Right ventricle myocardium superior (tissue), 1 donor: ENCODE measurements at places on chromosomes 16 and 17. TPM values are rescaled to one million over a fixed set of nuclear protein-coding genes. Genes with fewer than 3 reads are reported as not detected.
A peak's percentile ranks its signal among the peaks of the same experiment; 100 is the strongest.

DNA sequence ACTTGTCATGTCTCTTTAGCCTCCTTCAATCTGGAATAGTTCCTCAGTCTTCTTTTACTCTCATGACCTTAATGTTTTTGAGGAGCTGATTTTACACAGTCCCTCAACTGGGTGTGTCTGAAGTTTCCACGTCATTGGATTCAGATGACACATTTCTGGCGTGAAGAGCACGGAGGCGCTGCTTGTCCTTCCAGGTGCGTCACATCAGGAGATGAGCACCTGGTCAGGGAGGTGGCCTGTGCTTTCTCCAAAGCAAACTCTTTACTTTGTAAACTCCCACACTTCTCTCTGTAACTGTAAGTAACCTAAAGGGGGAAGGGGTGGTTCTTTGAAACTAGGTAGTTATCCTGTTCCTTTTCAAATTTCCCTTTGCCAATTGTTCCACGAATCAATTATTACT lies 52.5 kb upstream of the MNT start:
- DNase-seq = no peak

GRCh38 chr16:81645266-81645694 lies 133.8 kb upstream of the PLCG2 start:
- peak; percentile 74 for DNase-seq

- no peak for DNase-seq
Measured at GRCh38 chr17:56451629-56452028, 141.9 kb upstream of the NOG start.

DNA sequence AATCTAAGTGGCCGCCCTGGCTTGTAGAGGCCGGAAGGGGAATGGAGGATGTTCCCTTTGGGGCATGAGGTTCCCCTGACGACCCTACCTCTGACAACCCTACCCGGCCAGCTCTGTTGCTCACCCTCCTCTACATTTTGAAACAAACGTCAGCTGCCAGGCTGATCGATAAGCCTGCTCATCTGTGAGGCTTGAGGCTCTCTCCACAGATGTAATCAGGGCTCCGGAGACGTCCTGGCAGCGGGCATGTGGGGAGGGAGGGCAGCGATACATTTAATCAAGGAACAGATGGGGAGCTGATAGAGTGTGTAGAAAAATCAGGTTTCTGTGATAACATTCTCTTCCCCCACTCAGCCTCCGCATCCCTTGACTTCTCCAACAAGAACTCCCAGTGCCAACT lies 212.3 kb upstream of the SDK2 start:
- DNase-seq = no peak

- DNase-seq = no peak
Measured at GRCh38 chr16:4788489-4788889, 344 bp upstream of the SEPTIN12 start.

DNA sequence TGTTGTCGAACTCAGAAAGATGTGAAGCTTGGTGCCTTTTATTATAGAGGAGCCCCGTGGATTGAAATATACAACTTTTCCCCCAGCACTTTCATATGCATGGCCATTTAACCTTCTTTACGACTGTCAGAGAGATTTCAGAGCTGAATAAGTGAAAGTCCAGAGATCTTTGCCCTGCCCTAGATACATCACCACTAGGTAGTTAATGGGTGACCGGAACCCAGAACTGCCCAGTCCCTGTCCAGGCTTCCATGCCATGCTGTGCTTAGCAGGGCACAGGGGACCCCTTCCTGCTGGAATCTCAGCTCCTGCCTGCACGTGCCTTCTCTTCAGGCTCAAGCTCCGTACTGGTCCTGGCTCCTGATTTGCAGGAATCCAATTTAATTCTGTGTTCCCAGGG lies 32.2 kb downstream of the SRL start:
- DNase-seq = no peak

DNA sequence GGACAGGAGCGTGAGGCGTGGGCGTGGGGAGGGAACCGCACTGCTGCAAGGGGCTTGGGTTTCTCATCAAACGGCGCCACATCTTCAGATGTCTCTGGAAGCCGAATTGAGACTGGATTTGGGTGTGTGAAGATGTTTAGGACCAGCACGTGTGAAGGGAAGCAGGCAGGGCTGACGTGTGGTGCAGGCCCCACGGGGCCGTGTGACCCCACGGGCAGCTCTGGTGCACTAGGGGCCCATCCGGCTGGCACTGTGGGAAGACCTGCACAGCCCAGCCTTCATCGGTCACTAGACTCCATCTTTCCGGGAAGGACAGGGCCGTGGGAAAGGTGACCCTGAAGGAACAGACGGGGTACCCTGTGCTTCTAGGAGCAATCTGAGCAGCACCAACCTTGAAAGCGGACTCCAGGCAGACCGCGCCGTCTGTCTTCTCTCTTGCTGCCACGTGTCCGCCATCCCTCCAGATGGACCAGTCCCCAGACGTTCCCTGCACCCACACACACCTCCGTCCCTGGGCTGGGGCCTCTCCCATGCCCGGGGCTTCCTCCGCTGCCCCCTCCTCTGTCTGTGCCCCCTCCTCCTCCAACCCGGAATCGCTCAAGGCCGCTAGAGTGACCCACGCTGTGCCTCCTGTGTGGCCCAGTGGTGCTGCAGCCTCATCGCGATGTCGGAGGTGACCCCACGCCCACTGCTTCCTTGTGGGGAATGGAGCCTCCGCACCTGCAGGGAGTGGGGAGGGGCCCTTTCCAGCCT lies 23.4 kb upstream of the CBFA2T3 start:
- DNase-seq = no peak

- peak; percentile 67 for DNase-seq
Measured at GRCh38 chr17:48597778-48598631, 4.4 kb upstream of the HOXB5 start.

DNA sequence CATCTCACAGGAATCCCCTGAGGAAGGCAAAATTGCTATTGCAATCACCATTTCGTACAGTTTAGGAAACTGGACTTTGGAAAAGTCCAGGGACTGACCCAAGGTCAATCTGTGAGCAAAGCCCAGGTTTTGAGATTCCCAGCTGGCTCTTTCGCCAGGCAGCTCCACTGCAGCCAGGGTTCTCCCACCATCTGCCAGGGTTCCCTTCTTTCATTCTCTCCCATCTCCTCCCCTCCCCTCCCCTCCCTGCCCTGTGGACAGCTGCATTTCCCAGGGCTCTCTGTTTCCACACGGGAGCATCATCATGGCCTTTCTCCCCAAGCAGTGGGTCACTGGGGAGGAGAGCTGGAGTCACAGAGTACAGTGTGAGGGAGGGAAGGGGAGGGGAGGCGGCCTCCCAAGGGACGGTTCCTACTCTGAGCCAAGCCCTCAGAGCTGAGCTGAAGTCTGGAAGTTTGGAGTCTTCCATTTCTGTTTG lies 11.9 kb upstream of the GSDMA start:
- peak; percentile 55 for DNase-seq

DNA sequence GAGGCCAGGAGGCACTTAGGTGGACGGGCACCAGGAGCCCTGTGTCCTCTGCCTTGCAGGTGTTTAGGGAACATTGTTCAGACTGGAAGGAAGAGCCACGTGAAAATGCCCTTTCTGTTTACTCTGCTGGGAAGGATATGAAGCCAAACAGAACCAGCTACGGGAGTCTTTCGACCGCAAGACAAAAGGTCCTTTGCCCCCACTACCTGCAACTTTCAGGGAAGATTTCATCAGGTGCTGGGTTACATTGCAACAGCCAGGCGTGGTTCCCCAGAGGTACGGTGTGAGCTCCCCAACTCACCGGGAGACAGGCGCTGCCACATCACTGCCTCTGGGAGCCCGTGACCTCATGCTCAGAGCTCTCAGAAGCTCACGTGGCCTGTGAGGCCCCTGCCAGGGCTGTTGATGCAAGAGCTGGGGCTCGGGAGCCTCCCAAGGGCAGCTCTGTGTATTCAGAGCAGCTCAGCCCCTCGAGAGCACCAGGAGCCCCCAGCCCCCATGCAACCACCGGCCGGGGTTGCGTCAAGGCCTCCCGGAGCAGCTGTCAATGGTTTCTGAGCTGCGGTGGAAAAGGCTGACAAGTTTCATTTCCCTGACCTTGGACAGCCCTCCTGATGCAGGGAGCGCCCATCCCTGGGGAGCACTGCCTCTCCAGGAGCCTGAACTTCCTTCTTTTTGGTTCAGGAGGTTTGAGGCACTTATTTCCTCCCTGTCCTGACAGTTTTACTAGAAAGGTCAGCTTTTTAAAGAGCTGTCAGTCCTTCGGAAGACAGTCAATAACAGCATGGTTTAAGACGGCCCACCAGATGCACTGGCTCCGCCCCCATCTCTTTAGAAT lies 42.1 kb downstream of the TBC1D16 start:
- peak; percentile 92 for DNase-seq

GRCh38 chr17:81802856-81803643 lies 900 bp upstream of the GCGR start:
- no peak for DNase-seq

CPHXL2 gene
- not detected for total RNA-seq

- no peak for DNase-seq
Measured at GRCh38 chr17:80422276-80422675, 7.3 kb downstream of the ENDOV start.

DNA sequence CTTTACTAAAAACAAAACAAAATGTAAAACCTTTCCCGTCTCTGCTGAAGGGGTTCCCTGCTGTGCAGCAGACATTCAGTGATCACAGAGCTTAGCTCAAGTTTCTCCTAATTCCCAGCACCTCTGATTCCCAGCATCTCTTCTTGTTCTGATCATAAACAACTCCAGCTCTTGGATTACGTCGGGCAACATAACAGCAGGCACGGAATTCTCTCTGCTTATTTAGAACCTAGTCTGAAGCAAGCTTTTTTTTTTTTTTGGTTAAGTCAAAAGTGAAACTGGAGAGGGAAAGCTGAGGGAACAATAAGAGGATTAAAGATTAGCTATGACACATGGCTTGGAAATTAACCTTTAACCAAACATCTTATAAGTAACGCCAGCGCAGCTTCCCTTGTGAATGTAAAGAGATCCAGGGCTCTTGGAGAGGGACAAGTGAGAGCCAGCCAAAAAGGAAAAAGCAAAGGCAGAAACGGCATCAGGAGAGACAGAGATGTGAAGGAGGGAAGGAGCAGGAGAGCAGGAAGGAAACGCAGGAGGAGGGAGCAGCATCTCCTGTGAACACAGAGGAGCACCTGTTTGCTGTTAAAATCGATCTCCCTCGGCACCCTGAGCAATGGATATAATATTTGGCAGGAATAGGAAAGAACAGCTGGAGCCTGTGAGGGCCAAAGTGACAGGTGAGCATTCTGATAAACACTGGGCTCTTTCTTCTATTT lies at the start of gene BCO1:
Gene BCO1 (plus strand): TSS at position 394 of the 716 bp plus-strand sequence. CDS start 220 bp downstream, at position 614.
- DNase-seq = no peak

CTRL gene
- 0.78 TPM for total RNA-seq

- no peak for DNase-seq
Measured at GRCh38 chr16:47477679-47478078, 16.5 kb downstream of the PHKB start.

HDAC5 gene
- total RNA-seq = 67.7 TPM

DNA sequence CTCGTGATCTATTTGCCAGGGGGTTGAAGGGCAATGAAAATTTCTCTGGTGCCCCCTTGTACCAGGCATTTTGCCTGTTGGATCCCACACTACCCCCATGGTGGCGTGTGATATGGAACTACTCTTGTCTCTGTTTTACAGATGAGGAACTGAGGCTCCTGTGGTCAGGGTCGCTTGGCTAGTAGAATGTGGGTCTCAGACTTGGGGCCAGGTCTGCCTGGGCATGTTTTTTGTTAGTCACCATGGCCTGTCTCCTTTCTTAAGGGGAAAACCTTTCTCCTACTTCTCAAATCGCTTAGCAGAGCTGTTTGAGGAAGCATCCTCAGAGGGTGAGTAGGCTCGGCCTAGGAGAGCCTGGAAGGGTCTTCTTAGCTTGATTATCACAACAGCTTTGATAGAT lies 51.2 kb downstream of the CLEC16A start:
- DNase-seq = no peak
